Umbilical cord (tissue), 2 donors: ENCODE measurements at places on chromosomes 1 and 21. TPM values are rescaled to one million over a fixed set of nuclear protein-coding genes. Genes with fewer than 3 reads are reported as not detected.

GRCh38 chr1:158527190-158527815 is 26.9 kb downstream of the OR6Y1 start:
- no peak for DNase-seq

- no peak for DNase-seq
Measured at GRCh38 chr1:92461364-92462097, 25.2 kb downstream of the GFI1 start.

The PDIK1L gene
- 14.9 TPM for total RNA-seq

GRCh38 chr1:219172821-219173220 is 857 bp upstream of the LYPLAL1 start:
- no peak for DNase-seq

- DNase-seq = no peak
Measured at GRCh38 chr1:162185314-162186025, 116.0 kb downstream of the NOS1AP start.

GRCh38 chr1:34290831-34291230 is 114.1 kb downstream of the C1orf94 start:
- no peak for DNase-seq

The PTCH2 gene
- 0.72 TPM for total RNA-seq

GRCh38 chr1:212967801-212968200 is 17.5 kb downstream of the VASH2 start:
- DNase-seq = no peak

The OR2L3 gene
- total RNA-seq = 3.6 TPM

GRCh38 chr1:184691719-184692324 is 62.8 kb downstream of the EDEM3 start:
- DNase-seq = peak; percentile 59

- no peak for DNase-seq
Measured at GRCh38 chr1:234881893-234882771, 246.5 kb downstream of the TOMM20 start.

DNA sequence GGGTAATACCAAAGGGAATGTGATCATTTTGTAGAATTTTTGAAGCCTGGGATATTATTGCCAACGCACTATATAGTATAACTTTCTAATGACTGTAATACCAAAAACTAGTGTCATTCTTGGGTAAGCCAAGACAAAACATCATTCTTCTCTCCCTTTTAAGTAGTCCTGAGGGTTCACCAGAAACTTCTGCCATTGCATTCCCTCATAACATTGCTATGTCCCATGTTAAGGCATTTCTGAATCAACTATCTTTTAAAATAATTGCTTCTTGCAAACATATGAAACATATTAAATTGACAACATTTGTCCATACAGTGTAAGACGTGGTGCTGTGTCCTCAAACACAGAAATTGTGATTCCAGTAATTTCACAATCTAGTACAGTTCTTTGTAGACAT is 29.9 kb upstream of the C1orf21 start:
- no peak for DNase-seq
